ENCODE measurements at places on chromosomes 6 and 20. TPM values are rescaled to one million over a fixed set of nuclear protein-coding genes. Genes with fewer than 3 reads are reported as not detected.

Gene EFCAB8
- total RNA-seq = 0.51 TPM

Gene CPNE1
- total RNA-seq = 142 TPM

DNA sequence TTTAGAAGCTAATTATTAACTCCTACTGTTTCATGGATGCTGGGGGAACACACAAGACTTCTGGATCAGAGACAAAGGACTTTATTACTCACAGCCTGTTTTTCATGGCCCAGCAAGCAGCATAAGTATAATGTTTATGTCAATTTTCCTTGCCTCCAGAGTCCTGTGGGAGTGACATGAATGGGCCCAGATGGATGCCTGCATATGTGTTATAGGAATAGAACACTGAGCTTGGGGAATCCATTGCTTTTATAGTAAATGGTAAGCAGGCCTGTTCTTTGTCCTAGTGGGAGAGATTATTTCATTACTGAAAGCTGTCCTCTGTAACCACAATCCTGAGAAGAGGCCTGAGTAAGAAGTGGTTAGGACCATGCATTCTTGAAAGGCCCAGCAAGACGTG is 25.6 kb downstream of the BLTP3A start:
- DNase-seq = no peak

DNA sequence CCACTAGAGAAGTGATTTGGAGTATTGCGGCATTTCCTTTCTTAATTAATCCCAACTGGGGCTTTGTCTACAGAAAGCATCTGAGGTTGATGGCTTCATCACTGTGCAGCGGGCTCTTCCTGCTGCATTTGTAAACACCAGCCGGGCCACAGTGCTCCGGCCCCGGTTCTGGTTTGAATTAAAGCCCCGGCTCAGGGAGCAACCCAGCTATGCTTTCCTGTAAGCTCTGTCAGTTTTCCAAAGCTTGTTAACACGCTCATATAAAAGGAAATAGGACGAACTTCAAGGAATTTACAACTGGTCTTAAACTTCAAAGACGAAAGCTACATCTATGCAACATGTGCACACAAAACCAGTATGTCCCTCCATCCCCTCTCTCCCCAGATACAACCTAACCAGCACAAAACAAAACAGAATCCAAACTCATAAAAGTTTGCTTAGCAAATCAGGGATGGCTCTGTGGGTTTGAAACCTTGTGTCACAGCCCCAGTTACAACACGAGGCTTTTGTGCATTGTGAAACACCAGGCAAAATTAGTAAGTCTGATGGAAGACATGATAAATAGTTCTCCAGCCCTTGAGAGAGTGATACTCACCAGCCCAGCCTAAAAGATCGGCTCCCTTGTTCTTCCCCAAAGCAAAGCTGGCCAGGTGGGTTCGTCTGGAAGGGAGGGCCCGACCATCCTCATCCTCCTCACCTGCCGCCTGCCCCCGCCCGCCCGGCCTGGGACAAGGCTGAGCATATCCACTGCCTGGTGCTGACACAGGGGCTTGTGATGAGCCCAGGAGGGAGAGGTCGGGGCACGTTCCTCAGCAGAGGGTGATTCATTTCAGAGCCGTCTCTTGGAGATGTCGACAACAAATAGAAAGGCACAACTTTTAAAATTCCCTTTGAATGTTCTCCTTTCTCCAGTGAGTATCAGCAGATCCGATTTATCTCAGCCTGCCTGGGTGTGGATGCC is 197.9 kb downstream of the TFAP2C start:
- DNase-seq = no peak

DNA sequence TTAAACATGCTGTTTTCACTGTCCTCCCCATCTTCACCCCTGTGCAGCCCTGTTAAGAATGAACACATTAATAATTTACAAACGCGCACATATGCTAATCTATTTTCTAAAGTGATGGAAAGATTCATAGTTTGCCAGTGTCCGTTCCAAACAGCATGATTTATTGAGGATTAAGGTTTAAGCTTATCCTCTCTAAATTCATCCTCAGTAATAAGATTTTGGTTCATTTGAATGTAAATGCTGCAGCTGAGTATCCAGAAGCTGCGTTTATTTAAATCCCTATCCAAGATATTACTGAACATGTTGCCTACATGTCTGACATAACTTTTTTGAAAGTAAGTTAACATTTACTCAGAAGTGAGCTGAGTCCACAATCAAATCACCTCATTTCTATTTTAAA is 42.8 kb upstream of the FAM135A start:
- no peak for DNase-seq

GRCh38 chr6:51844336-51844735 is 243.1 kb downstream of the PKHD1 start:
- DNase-seq = no peak

DNA sequence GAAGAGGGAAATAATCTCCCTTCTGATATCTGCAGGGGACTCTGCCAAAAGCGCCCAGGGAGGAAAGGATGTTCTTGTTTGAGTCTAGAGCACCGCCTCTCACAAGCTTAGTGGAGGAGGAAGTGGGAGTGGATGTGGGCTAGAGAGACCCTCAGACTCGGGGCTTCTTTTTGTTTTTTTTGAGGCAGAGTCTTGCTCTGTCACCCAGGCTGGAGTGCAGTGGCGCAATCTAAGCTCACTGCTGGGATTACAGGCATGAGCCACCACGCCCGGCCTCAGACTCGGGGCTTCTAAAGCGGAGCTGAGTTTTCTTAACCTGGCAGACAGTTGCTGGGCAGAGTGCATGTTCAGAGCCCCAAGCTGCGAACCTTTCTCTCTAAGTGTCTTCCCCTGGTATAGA is 310.8 kb downstream of the BMP7 start:
- DNase-seq = no peak

DNA sequence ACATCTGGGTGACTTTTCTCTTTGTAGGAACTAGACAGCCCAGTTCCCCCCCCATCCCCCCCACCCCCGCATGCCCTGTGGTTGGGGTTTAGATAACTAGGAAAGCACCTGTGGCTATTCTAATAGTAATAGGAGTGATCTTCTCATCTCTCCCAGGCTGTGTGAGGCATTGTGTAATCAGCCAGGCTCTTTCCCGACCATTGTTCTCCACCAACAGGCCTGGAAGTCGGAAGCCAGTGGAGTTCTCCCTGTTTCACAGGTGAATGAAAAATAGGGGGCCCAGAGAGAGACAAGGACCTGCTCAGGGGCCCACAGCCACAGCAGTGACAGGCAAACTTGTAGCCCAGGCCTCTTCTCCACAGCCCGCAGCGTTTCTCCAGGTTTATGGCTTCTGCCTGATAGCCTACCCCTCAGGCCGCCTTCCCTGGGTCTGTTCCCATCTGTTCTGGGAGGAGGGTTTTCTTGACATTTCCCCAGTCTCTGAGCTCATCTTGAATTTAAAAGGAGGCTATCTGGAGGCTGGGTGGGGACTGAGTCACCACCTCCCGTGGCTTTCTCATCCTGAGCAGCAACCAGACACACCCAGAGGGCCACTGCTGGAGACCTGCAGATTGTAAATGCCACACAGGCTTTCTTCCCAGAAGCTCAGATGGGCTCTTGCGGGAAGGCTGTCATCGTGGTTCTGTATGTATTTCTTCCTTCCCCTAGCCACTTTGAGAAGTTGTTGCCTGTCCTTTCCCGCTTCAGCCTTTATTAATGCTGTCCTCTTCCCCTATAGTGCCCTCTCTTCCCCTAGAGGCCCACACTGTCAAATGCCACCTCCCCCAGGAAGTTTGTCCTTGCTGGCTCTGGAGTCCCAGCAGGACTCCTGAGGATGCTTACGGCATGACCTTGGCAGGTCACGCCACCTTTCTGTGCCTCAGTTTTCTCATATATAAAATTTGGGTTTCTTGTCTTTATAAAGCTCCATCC is 75.9 kb upstream of the MYL9 start:
- no peak for DNase-seq

GRCh38 chr6:87357479-87358196 is 13.0 kb downstream of the C6orf163 start:
- no peak for DNase-seq
